Activated T-helper 2 cell treated with anti-CD3 and anti-CD28 coated beads, Interferon-gamma antibody, Interleukin-2, Interleukin-4, amounts not matched to agents 10 μg/mL and 5 μg/mL and 100 μg/mL, durations not matched to agents 14 hours and 24 hours and 36 hours (primary cell): ENCODE measurements at places on chromosomes 2 and 18. TPM values are rescaled to one million over a fixed set of nuclear protein-coding genes. Genes with fewer than 3 reads are reported as not detected.
A peak's percentile ranks its signal among the peaks of the same experiment; 100 is the strongest.

- no peak overlapping the region for H3K27ac ChIP-seq
- no peaks in the 10 kb centered on the region for H3K4me1 ChIP-seq
- no peaks in the 10 kb centered on the region for H3K27me3 ChIP-seq
These were observed 28.2 kb downstream of the CALCRL start for GRCh38 chr2:187419808-187420207.

- H3K36me3 ChIP-seq, result no peaks in the 10 kb centered on the region
- no peak overlapping the region for H3K4me3 ChIP-seq
- no peak for DNase-seq
- H3K4me1 ChIP-seq, result no peaks in the 10 kb centered on the region
- H3K27me3 ChIP-seq, result no peaks in the 10 kb centered on the region
- H3K27ac ChIP-seq, result no peak overlapping the region
These were observed 10.3 kb downstream of the GEMIN6 start for GRCh38 chr2:38788306-38788705.

Gene FRZB
- total RNA-seq, result not detected in 2 replicates

GRCh38 chr2:168848225-168848624, 42.0 kb downstream of the SPC25 start:
- H3K4me3 ChIP-seq, result no peak overlapping the region
- H3K27ac ChIP-seq, result no peak overlapping the region
- peaks cover 8% of the 10 kb centered on the region for H3K36me3 ChIP-seq
- H3K4me1 ChIP-seq, result peaks cover 2% of the 10 kb centered on the region
- no peaks in the 10 kb centered on the region for H3K27me3 ChIP-seq

Gene OR6B2
- not detected in 2 replicates for total RNA-seq

Gene UPP2
- total RNA-seq, result not detected in 2 replicates

Gene ASIC4
- not detected in 2 replicates for total RNA-seq

Gene GMCL1
- 29.2 and 29.3 TPM in 2 replicates for total RNA-seq

GRCh38 chr2:2681711-2682251, 350.7 kb upstream of the MYT1L start:
- no peaks in the 10 kb centered on the region for H3K36me3 ChIP-seq
- H3K27ac ChIP-seq, result no peak overlapping the region
- H3K4me1 ChIP-seq, result peaks cover 11% of the 10 kb centered on the region
- no peak overlapping the region for H3K4me3 ChIP-seq
- peaks cover 3% of the 10 kb centered on the region for H3K27me3 ChIP-seq

Gene FTCDNL1
- total RNA-seq, result 1.7 and 2.6 TPM in 2 replicates

- no peaks in the 10 kb centered on the region for H3K27me3 ChIP-seq
- no peaks in the 10 kb centered on the region for H3K4me1 ChIP-seq
- H3K36me3 ChIP-seq, result peaks cover 42% of the 10 kb centered on the region
- no peak for DNase-seq
- no peak overlapping the region for H3K27ac ChIP-seq
These were observed 45.8 kb downstream of the ATIC start for GRCh38 chr2:215357660-215358059.

- H3K4me1 ChIP-seq, result peaks cover 4% of the 10 kb centered on the region
- peak; percentile 8 for DNase-seq
- H3K27me3 ChIP-seq, result peaks cover 11% of the 10 kb centered on the region
These were observed 31.0 kb upstream of the TNS1 start for GRCh38 chr2:218033590-218034496.

Gene TET3
- 23.5 and 23.6 TPM in 2 replicates for total RNA-seq

- H3K4me3 ChIP-seq, result no peak overlapping the region
- no peaks in the 10 kb centered on the region for H3K4me1 ChIP-seq
- no peaks in the 10 kb centered on the region for H3K36me3 ChIP-seq
- DNase-seq, result no peak
These were observed 759.4 kb downstream of the CBLN2 start for GRCh38 chr18:71784777-71785176.

GRCh38 chr18:27712066-27712465, 464.9 kb downstream of the CDH2 start:
- DNase-seq, result no peak
- no peak overlapping the region for H3K4me3 ChIP-seq
- H3K27me3 ChIP-seq, result no peaks in the 10 kb centered on the region
- H3K4me1 ChIP-seq, result no peaks in the 10 kb centered on the region
- H3K27ac ChIP-seq, result no peak overlapping the region
- H3K36me3 ChIP-seq, result no peaks in the 10 kb centered on the region

- H3K27me3 ChIP-seq, result no peaks in the 10 kb centered on the region
- H3K4me3 ChIP-seq, result no peak overlapping the region
- no peaks in the 10 kb centered on the region for H3K36me3 ChIP-seq
These were observed 360.2 kb downstream of the SETBP1 start for GRCh38 chr18:45040879-45041278.

- no peak for DNase-seq
- no peaks in the 10 kb centered on the region for H3K4me1 ChIP-seq
- no peaks in the 10 kb centered on the region for H3K27me3 ChIP-seq
- peaks cover 3% of the 10 kb centered on the region for H3K36me3 ChIP-seq
- H3K4me3 ChIP-seq, result no peak overlapping the region
These were observed 79.6 kb downstream of the USP40 start for GRCh38 chr2:233486778-233487552.

DNA sequence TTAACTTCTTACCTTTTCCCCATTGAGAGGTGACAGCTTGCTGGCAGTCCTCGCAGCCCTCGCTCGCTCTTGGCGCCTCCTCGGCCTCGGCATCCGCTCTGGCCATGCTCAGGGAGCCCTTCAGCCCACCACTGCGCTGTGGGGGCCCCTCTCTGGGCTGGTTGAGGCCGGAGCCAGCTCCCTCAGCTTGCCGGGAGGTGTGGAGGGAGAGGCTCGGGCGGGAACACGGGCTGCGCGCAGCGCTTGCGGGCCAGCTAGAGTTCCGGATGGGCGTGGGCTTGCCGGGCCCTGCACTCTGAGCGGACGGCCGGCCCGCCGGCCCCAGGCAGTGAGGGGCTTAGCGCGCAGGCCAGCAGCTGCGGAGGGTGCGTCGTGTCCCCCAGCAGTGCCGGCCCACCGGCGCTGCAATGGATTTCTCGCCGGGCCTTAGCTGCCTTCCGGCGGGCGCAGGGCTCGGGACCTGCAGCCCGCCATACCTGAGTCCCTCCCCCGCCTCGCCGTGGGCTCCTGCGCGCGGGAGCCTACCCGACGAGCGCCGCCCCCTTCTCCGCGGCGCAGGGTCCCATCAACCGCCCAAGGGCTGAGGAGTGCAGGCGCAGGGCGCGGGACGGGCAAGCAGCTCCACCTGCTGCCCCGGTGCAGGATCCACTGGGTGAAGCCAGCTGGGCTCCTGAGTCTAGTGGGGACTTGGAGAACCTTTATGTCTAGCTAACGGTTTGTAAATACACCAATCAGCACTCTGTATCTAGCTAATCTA, 335.0 kb downstream of the CBLN2 start:
- no peaks in the 10 kb centered on the region for H3K27me3 ChIP-seq
- DNase-seq, result no peak
- H3K36me3 ChIP-seq, result no peaks in the 10 kb centered on the region
- no peak overlapping the region for H3K27ac ChIP-seq

Gene NT5C1B
- not detected in 2 replicates for total RNA-seq

GRCh38 chr2:23541503-23542229, 156.7 kb downstream of the KLHL29 start:
- no peak overlapping the region for H3K4me3 ChIP-seq
- DNase-seq, result no peak
- H3K36me3 ChIP-seq, result no peaks in the 10 kb centered on the region
- H3K4me1 ChIP-seq, result peaks cover 3% of the 10 kb centered on the region
- H3K27ac ChIP-seq, result no peak overlapping the region
- peaks cover 2% of the 10 kb centered on the region for H3K27me3 ChIP-seq

GRCh38 chr2:85175369-85176299, 42.4 kb downstream of the TCF7L1 start:
- H3K4me1 ChIP-seq, result peaks cover 1% of the 10 kb centered on the region
- DNase-seq, result no peak
- H3K27ac ChIP-seq, result no peak overlapping the region
- H3K27me3 ChIP-seq, result peaks cover 1% of the 10 kb centered on the region
- no peak overlapping the region for H3K4me3 ChIP-seq
- H3K36me3 ChIP-seq, result no peaks in the 10 kb centered on the region

DNA sequence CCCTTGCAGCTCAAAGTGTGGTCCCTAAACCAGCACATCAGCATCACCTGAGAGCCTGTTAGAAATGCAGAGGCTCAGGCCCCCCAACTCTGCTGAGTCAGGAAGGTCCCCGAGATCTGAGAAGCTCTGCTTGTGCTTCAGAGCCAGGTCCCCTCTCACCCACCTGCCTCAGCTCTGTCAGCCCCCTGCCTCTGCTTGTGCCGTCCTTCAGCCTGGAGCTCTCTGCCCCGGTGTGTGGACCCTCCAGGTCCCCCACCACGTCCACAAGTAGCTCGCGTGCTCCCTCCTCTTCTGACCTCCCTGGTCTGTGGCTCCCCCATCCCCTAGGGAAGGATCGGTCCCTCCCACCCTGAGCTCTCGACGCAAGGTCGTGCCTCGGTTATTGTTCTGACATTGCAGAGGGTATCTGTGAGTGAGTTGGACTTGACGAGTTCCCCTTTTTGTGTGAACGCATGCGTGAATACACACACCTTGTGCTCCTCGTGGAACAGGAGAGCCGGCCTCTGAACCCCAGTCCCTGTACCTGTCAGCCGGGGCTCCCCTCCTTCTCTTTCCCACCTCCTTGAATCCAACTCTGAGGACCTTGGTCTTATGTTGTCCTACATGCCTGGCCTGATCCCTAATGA, 75.5 kb upstream of the TAF1B start:
- H3K4me1 ChIP-seq, result peaks cover 37% of the 10 kb centered on the region
- H3K36me3 ChIP-seq, result no peaks in the 10 kb centered on the region
- no peak overlapping the region for H3K4me3 ChIP-seq

DNA sequence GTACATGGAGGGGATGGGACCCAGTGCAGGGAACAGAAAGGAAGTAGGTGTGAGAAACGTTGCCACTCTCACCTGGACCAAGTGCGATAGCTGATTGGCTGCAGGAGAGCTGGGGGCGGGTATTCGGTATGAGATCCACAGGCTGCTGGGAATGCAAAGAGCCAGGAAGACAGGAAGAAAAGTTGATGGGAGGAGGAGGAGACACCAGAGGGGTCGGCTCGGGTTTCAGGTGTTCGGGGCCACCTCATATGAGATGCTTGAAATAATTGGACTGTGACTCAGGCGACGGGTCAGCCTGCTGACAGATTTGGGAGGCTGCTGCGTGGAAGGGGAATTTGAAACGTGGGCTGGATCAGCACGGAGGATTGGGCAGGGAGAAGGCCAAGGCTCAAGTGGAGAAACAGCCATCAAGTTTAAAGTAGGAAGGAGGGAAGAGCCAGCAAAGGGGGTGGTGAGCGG, 65.1 kb downstream of the MRPS9 start:
- H3K4me3 ChIP-seq, result no peak overlapping the region
- H3K27me3 ChIP-seq, result no peaks in the 10 kb centered on the region
- peaks cover 24% of the 10 kb centered on the region for H3K36me3 ChIP-seq
- H3K4me1 ChIP-seq, result peaks cover 5% of the 10 kb centered on the region
- DNase-seq, result no peak

DNA sequence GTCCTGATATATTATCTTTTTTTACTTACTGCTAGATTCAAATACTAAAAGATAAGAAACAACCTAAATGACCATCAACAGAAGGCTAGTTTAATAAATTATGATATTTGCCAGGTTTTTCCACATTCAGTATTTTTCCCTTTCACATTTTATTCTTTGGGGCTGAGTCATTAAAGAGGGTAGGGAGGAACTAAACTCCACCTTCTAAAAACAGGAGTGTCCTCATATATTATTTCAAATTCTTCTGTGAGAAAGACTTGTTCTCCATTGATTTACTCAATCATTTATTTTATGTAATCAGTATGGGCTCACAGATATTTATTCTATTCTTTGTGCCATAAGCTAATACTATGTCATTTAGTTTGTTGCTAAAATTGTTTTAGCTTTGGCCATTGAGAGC, 9.0 kb downstream of the HDHD2 start:
- H3K4me1 ChIP-seq, result no peaks in the 10 kb centered on the region
- no peaks in the 10 kb centered on the region for H3K27me3 ChIP-seq
- H3K27ac ChIP-seq, result no peak overlapping the region
- H3K4me3 ChIP-seq, result no peak overlapping the region

- no peak for DNase-seq
- H3K4me1 ChIP-seq, result no peaks in the 10 kb centered on the region
- peak overlapping the region; percentile 49 for H3K4me3 ChIP-seq
- no peaks in the 10 kb centered on the region for H3K36me3 ChIP-seq
These were observed 475.0 kb upstream of the POU3F3 start for GRCh38 chr2:104378853-104379374.

DNA sequence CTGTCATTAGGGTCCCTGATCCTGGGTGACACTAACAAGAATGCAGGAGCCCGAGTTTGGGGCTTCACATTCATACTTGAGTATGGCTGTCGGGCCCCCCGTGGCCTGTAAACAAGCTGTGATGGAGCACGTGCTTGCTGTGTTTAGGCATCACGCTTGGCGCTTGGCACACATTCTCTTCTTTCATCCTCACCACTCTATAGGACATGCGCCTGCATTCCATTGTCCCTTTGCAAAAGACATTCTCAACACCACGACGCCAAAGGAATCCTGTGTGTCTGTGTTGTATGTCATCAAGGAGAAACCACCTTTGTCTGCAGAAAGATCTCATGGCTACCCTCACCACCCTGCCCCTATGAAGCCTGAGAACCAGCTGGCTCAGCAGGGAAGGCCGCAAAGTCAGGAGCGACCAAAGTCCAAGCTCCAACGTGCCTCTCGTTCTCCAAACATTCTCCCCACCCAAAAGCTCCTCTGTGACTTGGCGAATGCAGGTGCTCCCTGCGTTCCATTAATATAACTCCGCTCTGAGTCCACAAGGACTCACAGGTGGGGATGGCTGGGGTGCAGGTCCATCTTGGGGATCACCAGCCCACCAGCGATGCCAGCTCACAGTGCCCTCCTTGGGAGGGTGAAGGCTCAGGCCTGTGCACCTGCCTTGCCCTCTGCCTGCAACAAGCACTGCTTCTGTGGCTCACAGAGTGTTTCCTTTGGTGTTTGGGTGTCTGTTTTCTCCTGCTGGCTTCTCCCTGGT, 6.2 kb upstream of the PER2 start:
- H3K27ac ChIP-seq, result no peak overlapping the region
- H3K4me3 ChIP-seq, result no peak overlapping the region
- no peak for DNase-seq
- no peaks in the 10 kb centered on the region for H3K36me3 ChIP-seq

- H3K4me1 ChIP-seq, result peaks cover 15% of the 10 kb centered on the region
- H3K36me3 ChIP-seq, result no peaks in the 10 kb centered on the region
- H3K27ac ChIP-seq, result no peak overlapping the region
- no peak for DNase-seq
- peaks cover 2% of the 10 kb centered on the region for H3K27me3 ChIP-seq
These were observed 56.8 kb upstream of the SPAG16 start for GRCh38 chr2:213227458-213227857.

DNA sequence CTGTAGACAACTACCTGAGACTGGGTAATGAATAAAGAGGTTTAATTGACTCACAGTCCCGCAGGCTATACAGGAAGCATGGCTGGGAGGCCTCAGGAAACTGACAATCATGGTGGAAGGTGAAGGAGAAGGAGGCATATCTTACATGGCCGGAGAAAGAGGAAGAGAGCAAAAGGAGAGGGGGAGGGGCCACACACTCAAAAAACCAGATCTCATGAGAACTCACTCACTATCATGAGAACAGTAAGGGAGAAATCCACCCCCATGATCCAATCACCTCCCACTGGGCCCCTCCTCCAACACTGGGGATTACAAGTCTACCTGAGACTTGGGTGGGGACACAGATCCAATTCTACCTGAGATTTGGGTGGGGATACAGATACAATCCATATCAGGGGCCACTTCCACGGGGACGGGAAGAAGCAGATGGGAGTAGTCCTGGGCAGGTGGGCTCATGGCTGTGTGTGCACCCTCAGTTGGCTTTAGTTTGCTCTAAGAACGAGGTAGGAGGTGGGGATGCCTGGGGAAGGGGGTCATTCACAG, 9.9 kb downstream of the MAB21L4 start:
- H3K36me3 ChIP-seq, result no peaks in the 10 kb centered on the region
- no peak overlapping the region for H3K4me3 ChIP-seq
- DNase-seq, result no peak

Gene ANKRD62
- total RNA-seq, result not detected in 2 replicates
